ENCODE measurements at places on chromosomes 16 and 17.

DNA sequence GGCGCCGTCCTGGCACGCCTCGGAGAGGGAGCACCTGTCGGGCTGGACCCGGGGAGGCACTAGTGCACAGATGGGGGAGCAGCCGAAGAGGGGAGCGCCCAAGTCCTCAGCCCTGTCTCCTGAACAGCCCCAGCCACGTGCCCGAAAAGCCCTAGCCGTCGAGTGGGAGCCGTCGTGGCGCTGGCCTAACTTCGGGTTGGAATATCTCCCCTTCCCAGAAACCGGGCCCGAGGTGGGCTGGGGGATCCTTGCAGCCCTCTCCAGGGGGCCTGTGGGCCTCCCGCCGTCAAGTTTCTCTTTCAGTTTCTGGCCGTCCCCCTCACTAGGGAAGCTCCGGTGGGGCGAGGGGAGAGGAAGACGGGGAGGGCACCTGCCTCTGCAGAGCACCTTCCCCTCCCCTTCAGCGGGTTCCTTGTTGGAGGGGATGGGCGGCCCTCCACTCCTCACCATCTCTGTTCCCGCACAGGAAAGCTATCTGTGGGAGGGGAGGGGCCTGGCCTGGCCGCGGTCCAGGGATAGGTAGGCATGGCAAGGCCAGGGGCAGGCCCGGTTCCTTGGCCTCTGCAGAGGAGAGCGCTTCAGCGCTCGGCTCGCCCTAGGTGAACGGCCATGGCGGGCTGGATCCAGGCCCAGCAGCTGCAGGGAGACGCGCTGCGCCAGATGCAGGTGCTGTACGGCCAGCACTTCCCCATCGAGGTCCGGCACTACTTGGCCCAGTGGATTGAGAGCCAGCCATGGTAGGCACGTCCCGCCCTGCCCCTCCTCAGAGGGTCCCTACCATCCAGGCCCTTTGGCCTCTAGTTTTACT, 709 bp downstream of the STAT5A start:
- peak overlapping the region; percentile 90 for H3K27ac ChIP-seq
- H3K4me1 ChIP-seq, result peaks cover 55% of the 10 kb centered on the region
- peaks cover 46% of the 10 kb centered on the region for H3K36me3 ChIP-seq

- H3K27ac ChIP-seq, result peak overlapping the region; percentile 98
- H3K27me3 ChIP-seq, result peaks cover 20% of the 10 kb centered on the region
- peaks cover 73% of the 10 kb centered on the region for H3K36me3 ChIP-seq
- H3K4me1 ChIP-seq, result peaks cover 40% of the 10 kb centered on the region
- DNase-seq, result no peak
Observed at GRCh38 chr17:58334256-58334655, 5.7 kb upstream of the TSPOAP1 start.

GRCh38 chr17:80476877-80477646, 655 bp upstream of the NPTX1 start:
- no peak overlapping the region for H3K4me3 ChIP-seq
- DNase-seq, result no peak
- peaks cover 14% of the 10 kb centered on the region for H3K4me1 ChIP-seq
- no peak overlapping the region for H3K27ac ChIP-seq

- H3K27ac ChIP-seq, result peak overlapping the region; percentile 99
- no peaks in the 10 kb centered on the region for H3K27me3 ChIP-seq
- H3K4me3 ChIP-seq, result peak overlapping the region; percentile 93
- H3K36me3 ChIP-seq, result peaks cover 35% of the 10 kb centered on the region
- H3K4me1 ChIP-seq, result peaks cover 42% of the 10 kb centered on the region
- no peak for DNase-seq
Observed at GRCh38 chr17:16381496-16381820, 567 bp downstream of the UBB start.

- no peaks in the 10 kb centered on the region for H3K4me1 ChIP-seq
- H3K36me3 ChIP-seq, result no peaks in the 10 kb centered on the region
- no peak for DNase-seq
Observed at GRCh38 chr16:57667526-57668262, 412 bp upstream of the ADGRG3 start.

DNA sequence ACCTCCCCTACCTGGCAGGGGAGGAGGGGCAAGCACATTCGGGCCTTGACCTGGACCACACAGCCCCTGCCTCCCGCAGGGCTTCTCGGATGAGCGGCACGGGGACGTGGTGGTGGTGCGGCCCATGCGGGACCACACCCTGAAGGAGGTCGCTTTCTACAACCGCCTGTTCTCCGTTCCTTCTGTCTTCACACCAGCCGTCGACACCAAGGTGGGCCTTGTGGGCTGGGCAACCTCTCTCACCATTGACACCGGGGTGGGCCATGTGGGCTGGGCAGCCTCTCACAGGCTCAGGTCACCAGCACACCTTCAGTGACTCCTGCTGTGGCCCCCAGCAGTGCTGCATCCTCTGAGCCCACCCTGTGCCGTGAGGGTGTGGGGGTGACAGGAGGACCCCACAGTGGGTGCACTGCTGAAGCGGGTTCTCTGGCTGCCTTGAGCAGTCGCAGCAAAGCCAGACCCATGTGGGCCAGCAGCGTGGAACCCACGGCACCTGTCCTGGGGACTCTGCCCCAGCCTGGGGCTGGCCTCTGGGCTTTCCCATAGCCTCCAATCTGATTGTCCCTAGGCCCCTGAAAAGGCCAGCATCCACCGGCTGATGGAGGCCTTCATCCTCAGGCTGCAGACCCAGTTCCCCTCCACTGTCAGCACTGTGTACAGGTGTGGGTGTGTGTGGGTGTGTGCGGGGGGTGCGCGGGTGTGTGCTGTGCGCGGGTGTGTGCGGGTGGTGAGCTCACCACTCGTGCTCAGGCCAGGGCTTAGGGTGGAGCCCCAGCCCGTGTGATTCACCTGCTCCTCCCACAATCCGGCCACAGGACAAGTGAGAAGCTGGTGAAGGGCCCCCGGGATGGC, 7.5 kb downstream of the CTU2 start:
- peaks cover 13% of the 10 kb centered on the region for H3K36me3 ChIP-seq
- DNase-seq, result no peak
- no peak overlapping the region for H3K4me3 ChIP-seq
- no peaks in the 10 kb centered on the region for H3K27me3 ChIP-seq

- H3K27me3 ChIP-seq, result no peaks in the 10 kb centered on the region
- H3K4me3 ChIP-seq, result no peak overlapping the region
- DNase-seq, result no peak
- no peaks in the 10 kb centered on the region for H3K36me3 ChIP-seq
Observed at GRCh38 chr17:29125651-29126050, 54.5 kb downstream of the MYO18A start.

DNA sequence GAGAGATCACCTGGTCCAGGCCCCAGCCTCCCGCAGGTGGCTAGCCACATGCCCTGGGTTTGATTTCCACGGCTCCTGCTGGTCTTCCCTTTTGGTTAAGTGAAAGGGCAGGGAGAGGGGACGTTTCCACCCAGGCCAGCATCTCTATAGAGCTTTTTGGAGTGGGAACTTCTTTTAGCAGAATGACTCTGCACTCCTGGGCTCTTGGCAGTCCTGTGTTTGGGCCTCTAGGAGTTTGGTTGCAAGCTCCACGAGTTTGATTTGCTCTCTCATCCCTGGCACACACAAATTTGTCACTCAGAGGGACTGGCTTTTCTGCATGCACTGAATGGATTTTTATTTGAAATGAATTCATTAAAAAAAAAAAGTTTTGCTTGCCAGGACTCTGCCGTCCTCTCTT, 32.8 kb downstream of the MSI2 start:
- no peaks in the 10 kb centered on the region for H3K27me3 ChIP-seq
- no peak overlapping the region for H3K4me3 ChIP-seq
- H3K36me3 ChIP-seq, result peaks cover 11% of the 10 kb centered on the region
- DNase-seq, result no peak
- H3K4me1 ChIP-seq, result peaks cover 34% of the 10 kb centered on the region
- H3K27ac ChIP-seq, result no peak overlapping the region

DNA sequence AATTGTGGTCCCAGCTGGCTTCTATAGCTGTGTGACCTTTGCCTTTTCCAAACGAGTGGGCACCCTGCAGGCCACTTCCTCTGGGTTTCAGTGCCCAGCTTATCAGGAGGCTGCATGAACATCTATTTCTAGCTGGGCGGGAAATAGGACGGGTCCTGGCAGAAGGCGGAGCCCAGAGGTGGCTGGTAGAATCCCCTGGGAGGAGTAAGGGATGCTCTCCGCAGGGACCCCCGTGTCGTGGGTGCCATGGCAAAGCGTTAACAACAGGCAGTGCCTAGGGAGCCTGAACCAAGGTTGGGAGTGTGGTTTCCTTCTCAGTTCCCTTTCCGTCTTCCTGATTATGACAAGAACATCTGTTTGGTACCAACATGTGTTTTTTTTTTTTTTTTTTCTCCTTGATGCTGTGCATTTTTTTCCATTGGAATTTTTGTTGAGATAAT, 58.2 kb downstream of the PLCG2 start:
- H3K27me3 ChIP-seq, result peaks cover 1% of the 10 kb centered on the region
- no peak overlapping the region for H3K27ac ChIP-seq
- H3K36me3 ChIP-seq, result no peaks in the 10 kb centered on the region
- DNase-seq, result no peak

DNA sequence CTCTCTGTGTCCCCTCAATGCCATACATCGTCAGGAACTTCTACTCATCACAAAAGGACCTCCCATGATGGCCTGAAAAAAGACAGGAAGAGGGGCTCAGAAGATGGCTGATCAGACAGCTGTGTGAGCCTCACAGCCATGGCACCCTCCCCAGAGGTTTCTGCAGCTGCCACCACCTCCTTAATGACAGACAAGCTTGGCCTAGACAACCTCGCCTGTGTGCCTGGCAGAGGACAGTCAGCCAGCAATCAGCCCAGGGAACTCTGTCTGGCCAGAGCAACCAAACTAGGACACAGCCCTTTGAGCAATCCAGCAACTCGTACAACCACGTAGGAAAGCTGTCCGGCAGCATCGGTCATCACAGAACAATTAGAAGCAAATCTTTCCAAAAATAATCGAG, 54.2 kb upstream of the MED9 start:
- peaks cover 2% of the 10 kb centered on the region for H3K36me3 ChIP-seq
- no peaks in the 10 kb centered on the region for H3K27me3 ChIP-seq
- H3K4me3 ChIP-seq, result no peak overlapping the region
- no peak overlapping the region for H3K27ac ChIP-seq
- peaks cover 3% of the 10 kb centered on the region for H3K4me1 ChIP-seq
- no peak for DNase-seq

- H3K4me1 ChIP-seq, result no peaks in the 10 kb centered on the region
- H3K27ac ChIP-seq, result no peak overlapping the region
- no peaks in the 10 kb centered on the region for H3K27me3 ChIP-seq
- no peaks in the 10 kb centered on the region for H3K36me3 ChIP-seq
- no peak for DNase-seq
Observed at GRCh38 chr16:5633845-5634440, 536.3 kb upstream of the EEF2KMT start.

DNA sequence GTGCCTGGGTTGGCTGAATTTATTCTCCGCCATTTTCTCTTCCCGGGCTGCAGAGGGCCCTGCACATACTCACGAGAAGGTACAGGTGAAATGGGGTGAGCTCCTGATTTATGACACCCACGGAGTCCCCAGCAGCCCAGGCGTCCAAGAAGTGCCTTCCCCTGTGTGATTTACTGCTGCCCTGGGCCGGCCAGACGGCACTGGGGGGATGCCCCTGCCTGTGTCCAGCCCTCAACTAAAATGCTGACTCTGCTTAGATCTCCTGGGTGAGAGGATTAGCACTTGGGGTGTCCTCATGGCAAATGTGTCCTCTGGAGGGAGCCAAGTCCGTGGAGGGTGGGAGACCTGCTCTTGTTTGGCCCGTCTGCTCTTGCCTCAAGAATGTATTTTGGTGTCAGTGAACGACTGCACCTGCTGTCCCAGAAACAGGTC, 132.4 kb downstream of the MAF start:
- no peak overlapping the region for H3K27ac ChIP-seq
- no peaks in the 10 kb centered on the region for H3K36me3 ChIP-seq
- H3K4me3 ChIP-seq, result no peak overlapping the region
- no peaks in the 10 kb centered on the region for H3K4me1 ChIP-seq
- H3K27me3 ChIP-seq, result peaks cover 1% of the 10 kb centered on the region
- DNase-seq, result no peak

- peaks cover 4% of the 10 kb centered on the region for H3K27me3 ChIP-seq
- H3K36me3 ChIP-seq, result no peaks in the 10 kb centered on the region
- peak overlapping the region; percentile 78 for H3K4me3 ChIP-seq
Observed at GRCh38 chr17:20156196-20157000, 147.2 kb downstream of the SPECC1 start.

DNA sequence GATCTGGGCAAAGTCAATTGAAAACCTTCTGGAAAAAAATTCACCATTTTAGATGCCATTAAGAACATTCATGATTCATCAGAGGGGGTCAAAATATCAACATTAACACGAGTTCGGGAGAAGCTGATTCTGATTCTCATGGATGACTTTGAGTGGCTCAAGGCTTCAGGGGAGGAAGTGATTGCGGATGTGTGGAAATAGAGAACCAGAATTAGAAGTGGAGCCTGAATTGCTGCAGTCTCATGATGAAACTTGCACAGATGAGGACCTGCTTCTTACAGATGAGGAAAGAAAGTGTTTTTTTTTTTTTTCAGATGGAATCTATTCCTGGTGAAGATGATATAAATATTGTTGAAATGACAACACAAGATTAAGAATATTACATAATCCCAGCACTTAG, 12.9 kb downstream of the ITGAX start:
- H3K27ac ChIP-seq, result no peak overlapping the region
- H3K4me1 ChIP-seq, result peaks cover 6% of the 10 kb centered on the region
- no peak for DNase-seq
- H3K4me3 ChIP-seq, result no peak overlapping the region
- H3K36me3 ChIP-seq, result no peaks in the 10 kb centered on the region

DNA sequence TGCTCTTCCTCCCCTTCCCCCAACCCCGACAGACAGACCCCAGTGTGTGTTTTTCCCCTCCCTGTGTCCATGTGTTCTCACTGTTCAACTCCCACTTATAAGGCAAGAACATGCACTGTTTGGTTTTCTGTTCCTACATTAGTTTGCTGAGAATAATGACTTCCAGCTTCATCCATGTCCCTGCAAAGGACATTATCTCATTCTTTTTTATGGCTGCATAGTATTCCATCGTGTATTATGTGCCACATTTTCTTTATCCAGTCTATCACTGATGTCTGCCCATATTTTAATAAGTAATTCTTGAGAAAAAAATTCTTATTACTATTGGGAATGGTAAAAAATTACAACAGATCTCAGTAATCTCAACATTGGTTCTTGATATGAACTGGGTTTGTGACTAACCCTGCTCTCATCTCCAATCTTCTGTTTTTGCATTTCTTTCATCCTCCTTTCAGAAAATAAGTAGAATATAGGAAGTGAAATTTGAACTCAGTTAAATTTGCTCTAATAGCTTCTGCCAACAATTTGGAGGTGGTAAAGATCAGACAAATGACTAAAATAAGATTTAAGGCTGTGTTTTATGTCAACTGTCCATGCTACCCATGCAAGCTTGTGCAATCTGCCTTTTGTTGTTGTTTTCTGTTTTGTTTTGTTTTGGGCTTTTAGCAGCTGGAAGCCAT, 11.1 kb downstream of the MARF1 start:
- no peak for DNase-seq
- no peaks in the 10 kb centered on the region for H3K27me3 ChIP-seq
- H3K4me1 ChIP-seq, result peaks cover 38% of the 10 kb centered on the region
- no peak overlapping the region for H3K4me3 ChIP-seq
- no peak overlapping the region for H3K27ac ChIP-seq
- peaks cover 60% of the 10 kb centered on the region for H3K36me3 ChIP-seq

- DNase-seq, result no peak
- H3K4me3 ChIP-seq, result no peak overlapping the region
- no peaks in the 10 kb centered on the region for H3K36me3 ChIP-seq
- H3K27ac ChIP-seq, result no peak overlapping the region
Observed at GRCh38 chr17:76957678-76958464, 89.7 kb downstream of the MGAT5B start.
